ENCODE measurements at places on chromosomes 7 and 10. TPM values are rescaled to one million over a fixed set of nuclear protein-coding genes. Genes with fewer than 3 reads are reported as not detected.

Gene PSAP
- 118 TPM for total RNA-seq

Gene DENND2A
- 0.32 TPM for total RNA-seq

- no peak for DNase-seq
- no peaks in the 10 kb centered on the region for H3K36me3 ChIP-seq
- H3K27ac ChIP-seq, result no peak overlapping the region
- H3K4me3 ChIP-seq, result no peak overlapping the region
- no peaks in the 10 kb centered on the region for H3K27me3 ChIP-seq
- H3K4me1 ChIP-seq, result peaks cover 8% of the 10 kb centered on the region
Observed at GRCh38 chr10:101394524-101395133, 40.7 kb downstream of the BTRC start.

Gene GNG11
- total RNA-seq, result not detected

DNA sequence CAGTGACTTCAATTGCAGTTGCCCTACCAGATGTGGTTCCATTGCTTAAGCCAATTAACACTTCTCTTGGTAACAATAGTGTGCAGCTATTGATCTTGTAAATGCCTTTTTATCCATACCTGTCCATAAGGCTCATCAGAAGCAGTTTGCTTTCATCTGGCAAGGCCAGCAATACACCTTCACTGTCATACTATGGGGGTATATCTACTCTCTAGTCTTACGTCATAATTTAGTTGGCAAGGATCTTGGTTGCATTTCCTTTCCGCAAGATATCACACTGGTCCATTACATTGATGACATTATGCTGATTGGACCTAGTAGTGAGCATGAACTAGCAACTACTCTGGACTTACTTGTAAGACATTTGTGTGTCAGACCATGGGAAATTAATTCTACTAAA is 17.7 kb upstream of the ZNF365 start:
- no peak overlapping the region for H3K27ac ChIP-seq
- no peak for DNase-seq
- H3K27me3 ChIP-seq, result no peaks in the 10 kb centered on the region
- no peak overlapping the region for H3K4me3 ChIP-seq
- H3K4me1 ChIP-seq, result no peaks in the 10 kb centered on the region
- no peaks in the 10 kb centered on the region for H3K36me3 ChIP-seq
